Heart left ventricle (tissue), 16 donors: ENCODE measurements at places on chromosomes 16 and 17. TPM values are rescaled to one million over a fixed set of nuclear protein-coding genes. Genes with fewer than 3 reads are reported as not detected.

Gene CHAD
- not detected for polyA plus RNA-seq

Gene GSDMA
- 0.08 TPM for polyA plus RNA-seq

Gene MPP3
- 45.4 TPM for polyA plus RNA-seq

GRCh38 chr17:64423881-64424280 lies 25.0 kb upstream of the MILR1 start:
- no peak for DNase-seq

DNA sequence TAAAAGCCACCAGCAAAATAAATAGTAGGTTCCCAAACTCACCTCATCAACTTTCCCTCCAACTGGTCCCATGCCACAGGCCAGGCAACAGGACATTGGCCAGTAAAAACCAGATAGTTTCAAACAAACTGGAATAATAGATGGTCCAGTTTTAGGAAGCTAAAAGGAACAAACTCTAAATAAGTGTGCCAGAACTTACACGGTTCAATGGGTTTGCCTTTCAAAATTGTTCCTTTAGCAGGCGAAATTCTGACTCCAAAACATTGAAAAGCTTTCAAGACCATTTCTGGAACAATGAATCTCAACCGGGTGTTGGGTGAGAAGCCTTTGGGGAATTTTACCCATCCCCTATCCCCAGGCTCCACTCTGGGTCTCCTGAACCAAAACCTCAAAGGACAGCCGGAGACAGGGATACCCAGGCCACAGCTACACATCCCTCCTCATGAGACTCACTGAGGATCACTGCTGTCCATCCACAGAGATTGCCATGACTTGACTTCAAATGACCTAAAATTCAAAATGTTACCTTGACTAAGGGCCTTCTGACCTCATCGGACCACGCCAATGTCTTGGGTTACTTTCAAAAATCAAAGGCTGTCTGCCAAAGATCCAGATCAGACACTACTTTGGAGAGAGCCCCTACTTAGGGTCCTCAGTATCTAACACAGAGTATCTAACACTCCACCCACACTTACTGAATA lies 13.0 kb downstream of the AXIN2 start:
- DNase-seq = no peak

- DNase-seq = peak; percentile 75
Measured at GRCh38 chr17:385178-385835, 32.7 kb upstream of the RPH3AL start.

- DNase-seq = no peak
Measured at GRCh38 chr17:11121341-11121985, 119.5 kb upstream of the SHISA6 start.

DNA sequence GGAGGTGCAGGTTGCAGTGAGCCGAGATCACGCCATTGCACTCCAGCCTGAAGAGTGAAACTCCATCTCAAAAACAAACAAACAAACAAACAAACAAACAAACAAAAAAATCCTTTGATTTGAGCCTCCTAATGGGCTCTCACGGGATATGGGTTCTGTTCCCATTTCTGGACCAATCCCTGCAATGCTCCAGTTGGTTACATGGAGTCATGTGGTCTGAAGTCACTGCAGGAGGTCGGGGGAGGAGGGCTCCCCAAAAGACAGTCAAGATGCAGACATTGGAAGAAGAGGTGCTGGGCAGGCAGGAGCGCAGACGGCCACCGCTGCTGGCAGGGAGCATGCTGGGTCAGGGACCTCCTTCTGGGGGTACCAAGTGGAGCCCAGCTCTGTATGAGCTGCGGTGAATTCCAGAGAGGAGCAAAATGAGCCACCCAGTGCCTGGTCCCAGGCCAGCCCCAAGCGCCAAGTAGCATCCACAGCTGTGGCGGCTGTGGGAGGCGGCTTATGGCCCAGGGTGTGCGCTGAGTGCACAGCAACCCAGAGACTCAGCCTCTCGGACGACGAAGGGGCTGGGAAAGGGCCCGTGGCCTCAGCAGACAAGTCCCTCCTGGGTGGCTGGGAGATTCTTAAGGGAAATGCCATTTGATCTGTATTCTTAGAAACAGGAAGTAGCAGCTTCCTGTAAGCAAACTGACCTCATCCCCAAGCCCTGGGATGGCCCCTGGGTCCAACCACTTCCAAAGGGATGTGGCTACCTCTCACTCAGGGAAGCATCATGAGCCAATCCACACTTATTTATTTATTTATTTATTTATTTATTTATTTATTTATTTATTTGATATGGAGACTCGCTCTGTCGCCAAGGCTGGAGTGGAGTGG lies 19.6 kb upstream of the ATP2A3 start:
- DNase-seq = peak; percentile 65

- no peak for DNase-seq
Measured at GRCh38 chr16:83301971-83302370, 505.8 kb upstream of the HSBP1 start.

- peak; percentile 93 for DNase-seq
Measured at GRCh38 chr17:28973425-28973824, 22.1 kb upstream of the PHF12 start.
